BJ (cell line): ENCODE measurements at places on chromosomes 4 and X.

DNA sequence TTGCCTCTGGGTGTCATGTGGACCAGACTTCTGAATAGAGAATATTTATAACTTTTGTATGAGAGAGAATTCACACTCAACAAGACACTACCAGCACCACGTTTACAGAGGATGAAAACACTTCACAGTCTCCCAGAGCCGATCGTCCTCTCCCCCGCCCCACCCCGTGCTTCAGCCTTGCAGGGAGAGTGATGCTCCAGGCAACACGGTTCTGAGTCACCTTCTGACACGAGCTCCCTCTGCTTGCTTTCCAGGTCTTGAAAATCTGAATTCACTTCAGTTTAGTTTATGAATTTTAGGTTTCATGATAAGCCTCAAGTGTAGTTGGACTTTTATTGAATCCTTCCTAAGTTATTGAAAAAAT is 59.8 kb downstream of the CPLX1 start:
- DNase-seq, result no peak

GRCh38 chr4:184548316-184548647 is 73.9 kb upstream of the IRF2 start:
- DNase-seq, result no peak

GRCh38 chrX:49273181-49273727 is 3.7 kb downstream of the PPP1R3F start:
- no peak for DNase-seq

GRCh38 chr4:109864134-109864533 is 16.2 kb downstream of the LRIT3 start:
- DNase-seq, result no peak

DNA sequence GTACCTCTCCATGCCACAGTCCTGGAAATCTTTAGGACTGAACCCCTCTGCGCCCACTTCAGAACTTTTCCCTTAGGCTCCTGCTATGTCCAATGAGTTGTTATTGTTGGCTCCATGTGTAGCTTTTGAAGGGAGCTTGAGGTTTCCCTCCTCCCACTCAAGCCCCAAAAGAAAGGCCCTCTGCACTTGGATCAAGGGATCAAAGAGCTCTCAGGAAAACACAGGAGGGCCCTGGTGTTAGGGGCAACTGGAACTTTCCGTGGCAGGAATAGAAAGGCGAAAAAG is 135.0 kb downstream of the RASL11B start:
- DNase-seq, result no peak

- DNase-seq, result peak; percentile 3
Measured at GRCh38 chrX:67353651-67354370, 190.0 kb upstream of the AR start.

GRCh38 chr4:125515016-125515415 is 200.3 kb downstream of the FAT4 start:
- DNase-seq, result no peak

- DNase-seq, result no peak
Measured at GRCh38 chr4:41660352-41660751, 88.2 kb downstream of the PHOX2B start.

GRCh38 chrX:52983321-52984000 is 25.1 kb upstream of the FAM156A start:
- no peak for DNase-seq

GRCh38 chr4:42995343-42995944 is 102.9 kb downstream of the GRXCR1 start:
- no peak for DNase-seq

- no peak for DNase-seq
Measured at GRCh38 chr4:82989575-82990429, 20.8 kb downstream of the LIN54 start.

- no peak for DNase-seq
Measured at GRCh38 chr4:36712013-36712412, 430.6 kb downstream of the DTHD1 start.

DNA sequence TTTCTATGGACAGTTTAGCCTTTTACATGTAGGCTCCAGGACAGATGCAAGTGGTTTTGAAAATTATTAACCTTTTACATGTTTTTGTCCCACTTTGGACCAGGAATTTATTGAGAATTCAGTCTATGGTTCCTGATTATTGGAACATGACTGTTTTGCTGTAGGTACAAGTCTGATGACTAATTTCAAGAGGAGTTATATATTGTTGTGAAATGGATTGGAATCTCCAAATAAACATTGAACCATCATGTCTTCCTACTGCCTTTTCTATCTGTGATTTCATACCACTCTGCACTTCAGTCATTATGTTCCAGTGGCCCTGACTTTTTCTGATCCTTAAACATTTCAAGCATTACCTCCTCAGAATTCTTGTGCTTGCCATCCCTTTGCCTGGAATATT is 35.9 kb downstream of the TBC1D19 start:
- DNase-seq, result peak; percentile 9

- no peak for DNase-seq
Measured at GRCh38 chr4:92333016-92333415, 29.2 kb downstream of the GRID2 start.

- DNase-seq, result no peak
Measured at GRCh38 chrX:102650903-102651241, 411 bp upstream of the GPRASP1 start.

GRCh38 chr4:174564529-174564928 is 42.2 kb upstream of the HPGD start:
- DNase-seq, result no peak

DNA sequence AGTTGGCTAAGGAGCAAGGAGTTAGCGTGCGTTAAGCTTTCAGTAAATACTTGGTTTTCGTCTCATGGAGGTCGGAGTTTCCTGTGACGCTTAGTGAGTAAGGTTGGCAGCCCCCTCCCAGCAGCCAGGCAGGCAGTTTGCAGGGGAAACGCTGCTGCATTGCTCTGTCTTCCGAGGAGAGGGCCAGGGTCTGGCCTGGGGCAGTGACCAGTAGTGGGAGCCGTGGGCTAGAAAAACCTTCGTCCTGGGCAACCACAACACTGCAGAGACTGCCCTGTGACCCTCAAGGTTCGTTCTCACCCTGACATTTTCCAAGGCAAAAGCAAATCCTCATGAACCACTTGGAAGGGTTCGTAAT is 432 bp downstream of the TMEM175 start:
- no peak for DNase-seq

- DNase-seq, result no peak
Measured at GRCh38 chr4:88696630-88697029, 999 bp downstream of the NAP1L5 start.

DNA sequence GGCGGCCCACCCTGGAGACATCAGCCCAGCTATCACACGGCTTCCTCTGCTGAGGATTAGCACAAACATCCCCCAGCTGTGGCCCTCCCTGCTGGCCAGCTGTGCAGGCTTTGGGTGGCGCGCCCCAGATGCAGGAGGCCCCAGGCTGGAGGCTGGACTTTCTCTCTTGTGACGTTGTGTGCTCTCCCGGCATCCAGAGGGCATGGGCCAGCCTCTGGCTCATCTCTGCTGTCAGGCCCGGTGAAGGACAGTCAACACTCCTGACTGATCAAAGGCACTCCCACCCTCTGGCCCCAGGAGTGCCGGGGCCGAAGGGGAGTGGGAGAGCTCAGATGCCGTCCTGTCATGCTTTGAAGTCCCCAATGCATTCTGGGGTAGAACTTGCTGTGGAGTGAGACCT is 29.9 kb upstream of the PJA1 start:
- DNase-seq, result no peak

DNA sequence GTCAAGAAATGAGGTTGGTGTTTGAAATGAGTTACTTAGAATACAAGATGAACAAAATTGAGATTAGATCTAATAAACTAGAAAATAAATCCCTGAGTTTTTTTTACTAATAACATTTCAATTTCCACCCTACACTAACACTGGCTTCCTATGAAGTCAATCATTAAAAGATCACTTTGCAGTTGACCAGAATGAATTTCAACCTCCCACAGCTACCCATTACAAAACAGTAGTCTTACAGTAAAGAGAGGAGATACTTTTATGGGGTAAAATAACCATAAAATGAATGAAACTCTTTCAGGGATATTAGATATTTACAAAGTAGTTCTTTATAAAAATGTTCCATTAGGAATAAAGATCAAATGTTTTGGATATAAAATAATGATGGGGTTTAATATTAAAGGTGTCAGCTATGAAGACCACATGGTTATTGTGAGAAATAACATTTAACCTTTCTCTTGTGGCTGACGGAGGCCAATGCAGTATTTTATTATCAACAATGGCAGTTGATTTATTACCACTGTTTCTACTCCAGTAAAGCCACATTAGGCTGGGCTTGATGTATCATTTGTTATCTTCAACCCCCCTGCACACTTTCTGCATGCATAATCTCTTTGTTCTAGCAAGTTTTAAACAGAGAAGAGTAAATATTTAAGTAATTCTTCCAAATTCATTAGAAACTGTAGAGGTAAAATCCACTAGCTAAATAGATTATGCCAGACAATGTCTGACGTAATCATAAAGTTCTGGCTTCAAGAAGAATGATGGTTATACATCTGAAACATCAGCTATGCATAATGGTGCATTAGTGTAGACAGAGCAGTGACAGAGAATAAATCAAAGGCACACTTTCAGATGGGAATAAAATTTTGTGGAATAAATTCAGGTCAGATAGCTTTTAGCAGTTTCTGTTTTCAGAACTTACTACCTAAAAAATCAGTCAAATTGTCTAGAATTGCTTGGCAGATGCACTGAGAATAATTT is 516.6 kb downstream of the PCDH18 start:
- DNase-seq, result no peak

DNA sequence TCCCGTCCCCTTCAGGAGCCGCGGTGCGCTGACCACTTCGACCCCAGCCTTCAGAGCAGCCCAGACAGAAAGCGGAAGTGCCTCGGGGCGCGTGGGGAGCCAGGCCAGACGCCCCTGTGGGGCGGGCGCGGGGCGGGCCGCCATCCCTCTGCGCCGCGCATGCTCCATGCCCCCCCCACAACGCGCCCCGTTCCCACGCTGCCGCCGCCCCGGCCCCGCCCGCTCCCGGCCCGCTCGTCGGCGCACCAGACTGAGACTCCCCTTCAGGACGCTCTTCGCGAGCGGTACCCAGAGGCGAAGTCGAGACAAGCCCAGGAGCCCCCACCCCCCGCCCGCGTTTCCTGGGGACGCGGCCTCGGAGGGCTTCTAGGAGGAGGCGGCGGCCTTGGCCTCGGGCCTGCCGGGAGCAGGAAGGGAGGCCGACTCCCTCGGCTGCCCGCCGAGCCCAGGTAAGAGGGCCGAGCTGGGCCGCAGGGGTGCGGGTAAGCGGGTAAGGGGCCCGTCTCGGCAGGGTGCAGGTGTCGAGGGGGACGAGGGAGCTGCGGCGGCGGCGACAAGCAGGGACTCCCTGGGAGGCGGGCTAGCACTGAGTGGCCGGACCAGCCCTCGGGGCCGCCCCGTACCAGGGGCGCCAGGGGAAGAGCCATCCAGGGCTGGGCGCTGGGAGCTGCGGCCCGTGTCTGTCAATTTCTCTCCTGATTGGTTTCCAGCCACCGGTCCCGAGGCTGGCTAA is at the start of gene ZFP92:
TSS of gene ZFP92 (plus strand) at position 218 of the 733 bp plus-strand sequence. CDS start 6,851 bp downstream, outside the sequence.
- no peak for DNase-seq

GRCh38 chr4:185479507-185479971 is 8.0 kb upstream of the CCDC110 start:
- DNase-seq, result no peak

GRCh38 chr4:182238355-182238931 is 4.8 kb upstream of the TENM3 start:
- DNase-seq, result no peak
